ENCODE measurements at places on chromosomes 13 and 19. TPM values are rescaled to one million over a fixed set of nuclear protein-coding genes. Genes with fewer than 3 reads are reported as not detected.

TRIP10 gene
- 61.1 TPM for total RNA-seq

- DNase-seq: peak; percentile 59
These were observed 113.2 kb downstream of the KCNRG start for GRCh38 chr13:50128428-50128931.

GRCh38 chr13:103386341-103386740, 320.1 kb upstream of the SLC10A2 start:
- DNase-seq: no peak

GRCh38 chr13:26585136-26585535, 27.7 kb downstream of the WASF3 start:
- DNase-seq: no peak

GRCh38 chr19:16185768-16186123, 536 bp downstream of the FAM32A start:
- peak; percentile 69 for DNase-seq

GRCh38 chr19:15684828-15685227, 11.9 kb downstream of the CYP4F12 start:
- peak; percentile 46 for DNase-seq

DNA sequence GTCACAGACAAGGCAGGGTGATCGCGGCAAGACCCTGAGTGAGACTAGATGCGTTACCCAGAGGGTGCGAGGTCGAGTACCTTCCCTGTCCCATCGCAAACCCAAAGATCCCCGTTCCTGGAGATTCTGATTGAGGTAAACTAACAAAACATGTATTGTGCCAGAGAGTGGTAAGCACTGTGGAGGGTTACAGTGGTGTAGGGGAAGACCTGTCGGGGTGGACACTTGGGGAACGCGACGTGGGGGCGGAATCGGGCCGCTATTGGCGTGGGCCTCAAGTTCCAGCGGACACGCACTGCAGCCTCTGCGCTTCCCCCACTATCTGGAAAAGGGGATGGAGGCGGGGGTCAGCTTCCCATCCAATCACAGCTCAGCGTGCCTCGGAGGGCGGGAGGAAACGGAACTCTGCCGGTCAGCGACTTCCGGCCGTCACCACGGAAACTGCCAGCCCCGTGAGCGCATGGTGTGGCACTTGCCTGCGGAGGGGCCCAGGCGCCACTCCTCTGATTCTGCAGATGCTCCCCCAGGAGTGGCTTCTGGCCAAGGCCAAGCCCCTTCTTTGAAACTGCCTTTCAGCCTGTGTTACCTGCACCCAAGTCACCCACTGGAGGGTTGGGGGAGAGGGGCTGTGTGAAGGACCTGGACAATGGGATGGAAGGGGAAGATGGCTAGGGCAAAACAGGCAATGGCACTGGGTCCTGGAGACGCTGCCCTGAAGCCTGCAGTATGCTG, 1.0 kb upstream of the UBE2M start:
- peak; percentile 87 for DNase-seq

All from activated naive CD4-positive, alpha-beta T cell treated with anti-CD3 and anti-CD28 coated beads for 36 hours (primary cell).